ENCODE measurements at places on chromosomes 3 and 15.
A peak's percentile ranks its signal among the peaks of the same experiment; 100 is the strongest.

DNA sequence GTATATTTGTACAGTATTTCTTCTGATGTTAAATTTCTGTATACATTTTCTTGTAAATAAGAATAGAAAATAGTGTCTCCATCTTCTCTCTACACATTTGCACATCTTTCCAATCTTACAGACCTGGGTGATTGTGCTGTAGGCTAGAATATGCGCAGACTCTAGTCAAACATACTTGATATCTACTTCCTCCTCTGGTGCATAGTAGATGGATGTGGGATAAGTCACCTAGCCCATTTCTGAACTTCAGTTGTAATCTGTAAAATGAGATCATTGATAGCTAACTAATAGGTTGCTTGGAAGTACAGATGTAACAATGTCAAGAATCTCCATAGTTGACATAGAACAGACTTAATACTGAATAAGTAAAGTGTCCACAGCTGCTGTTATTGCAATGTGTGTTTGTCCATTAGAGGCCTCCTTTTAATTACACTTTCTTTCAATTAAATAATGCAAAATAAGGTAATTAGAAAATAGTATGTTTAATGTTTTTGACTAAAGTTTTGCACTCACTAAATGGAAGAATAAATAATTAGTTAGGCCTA, 46.7 kb downstream of the ALCAM start:
- no peak for DNase-seq

GRCh38 chr15:35705030-35705883, 159.3 kb upstream of the DPH6 start:
- DNase-seq = no peak

DNA sequence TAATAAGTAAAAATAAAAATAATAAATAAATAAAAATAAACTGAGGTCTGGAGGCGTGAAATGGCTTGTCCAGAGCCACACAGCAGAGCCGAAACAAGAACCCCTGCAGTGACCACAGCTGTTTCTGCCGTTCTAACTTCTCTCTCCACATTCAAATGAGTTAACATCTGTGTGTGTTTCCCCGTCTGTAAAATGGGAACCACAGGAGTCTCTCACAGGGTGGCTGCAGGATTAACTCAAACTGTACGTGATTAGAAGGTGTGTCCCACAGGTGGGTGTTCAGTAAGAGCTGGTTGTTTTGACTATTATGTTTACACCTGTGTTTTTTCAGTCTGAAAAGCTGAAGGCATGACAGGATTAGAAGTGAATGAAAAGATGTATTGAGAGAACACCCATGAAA, 27.0 kb upstream of the MUC4 start:
- no peak for DNase-seq

DNA sequence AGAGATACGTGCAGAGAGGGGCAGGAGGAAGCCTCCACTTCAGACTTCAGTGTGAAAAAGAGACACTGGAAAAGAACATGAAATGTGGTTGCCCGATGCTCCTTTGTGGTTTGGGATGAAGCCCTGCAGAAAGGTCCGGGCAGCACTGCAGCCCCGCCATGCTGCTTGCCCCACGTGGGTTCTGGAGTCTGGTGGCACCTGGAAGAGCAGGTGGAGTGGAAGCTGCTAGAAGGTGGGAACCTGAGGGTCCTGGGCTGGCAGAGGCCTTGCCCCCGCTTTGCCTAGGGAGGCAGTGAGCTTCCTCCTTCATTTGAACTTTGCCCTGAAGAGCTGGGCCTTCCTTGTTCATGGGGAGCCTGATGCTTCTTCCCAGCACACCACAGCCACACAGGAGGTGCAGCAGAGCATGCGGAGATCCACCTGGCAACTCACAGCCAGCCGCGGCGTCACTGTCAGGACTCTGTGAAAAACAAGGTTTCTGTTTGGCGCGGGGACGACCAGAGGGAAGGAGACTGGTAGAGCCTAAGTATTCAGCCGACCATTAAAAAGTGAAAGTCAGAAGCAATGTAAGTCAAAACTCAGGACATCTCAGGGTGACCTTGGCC, 59.0 kb downstream of the APBA2 start:
- DNase-seq = no peak

- no peak for DNase-seq
These were observed 39.1 kb downstream of the CFAP91 start for GRCh38 chr3:119741657-119742590.

- DNase-seq = no peak
These were observed 6.3 kb upstream of the BHLHE40 start for GRCh38 chr3:4972652-4973643.

- no peak for DNase-seq
These were observed 3.5 kb downstream of the SMAD3 start for GRCh38 chr15:67068710-67069400.

- DNase-seq = no peak
These were observed 6.8 kb downstream of the GDPGP1 start for GRCh38 chr15:90240856-90241255.

GRCh38 chr3:54917862-54918261, 10.0 kb downstream of the LRTM1 start:
- no peak for DNase-seq

DNA sequence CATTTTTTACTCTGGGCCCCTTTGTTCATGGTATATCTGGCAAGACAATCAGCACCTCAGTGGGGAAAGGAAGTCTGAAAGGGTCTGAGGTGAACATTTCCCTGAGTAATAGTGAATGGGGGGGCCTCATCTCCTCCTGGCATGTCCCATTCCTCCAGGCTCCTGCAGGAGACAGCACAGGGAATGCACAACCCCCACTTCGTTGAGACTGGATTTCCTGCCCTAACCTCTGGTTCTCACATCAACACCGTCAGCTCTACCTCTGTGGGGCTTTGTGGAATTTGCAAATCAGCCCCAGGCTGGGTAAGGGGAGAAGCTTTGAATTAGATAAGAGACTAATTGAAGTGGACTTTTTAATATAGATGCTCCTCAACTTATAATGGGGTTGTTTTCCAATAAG, 168.3 kb upstream of the TRIM42 start:
- DNase-seq = no peak

DNA sequence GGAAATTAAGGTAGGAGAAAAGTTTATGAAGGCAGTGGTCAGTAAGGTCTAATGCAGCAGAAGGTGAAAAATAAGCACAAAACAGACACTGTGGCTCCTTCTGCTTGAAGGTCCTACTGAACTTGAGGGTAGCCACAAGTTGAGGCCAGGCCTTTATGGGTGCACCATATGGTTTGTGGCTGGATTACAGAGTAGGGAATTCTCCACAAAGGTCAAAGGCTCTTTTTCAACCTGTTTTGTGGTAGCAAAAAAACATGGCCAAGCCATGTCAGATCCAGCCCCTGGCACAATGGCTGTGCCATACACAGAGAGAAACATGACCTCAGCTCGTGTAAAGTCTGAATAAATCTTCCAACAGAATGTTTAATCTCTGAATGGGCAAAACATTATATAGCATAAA, 214.0 kb downstream of the SATB1 start:
- no peak for DNase-seq

- DNase-seq = no peak
These were observed 1.0 kb upstream of the ONECUT1 start for GRCh38 chr15:52790941-52791751.

DNA sequence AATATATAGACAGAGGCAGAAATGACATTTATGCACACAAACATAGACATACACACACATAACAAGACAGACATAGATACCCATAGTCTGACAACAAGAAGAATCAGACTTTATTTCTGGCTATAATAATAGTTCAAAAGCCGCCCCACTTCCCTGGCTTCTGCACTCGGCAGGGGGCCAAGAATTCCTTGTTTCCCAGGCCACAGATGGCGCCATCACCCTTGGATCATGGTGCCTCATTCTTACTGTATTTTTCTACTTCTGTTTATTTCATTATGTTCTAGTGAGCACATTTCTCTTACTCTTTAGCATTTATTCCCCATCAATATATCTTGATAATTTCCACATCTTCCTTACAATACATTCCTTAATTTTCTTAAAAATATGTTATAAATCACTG, 387.5 kb downstream of the NLGN1 start:
- DNase-seq = no peak

GRCh38 chr15:81947548-81947947, 98.3 kb downstream of the MEX3B start:
- DNase-seq = no peak

DNA sequence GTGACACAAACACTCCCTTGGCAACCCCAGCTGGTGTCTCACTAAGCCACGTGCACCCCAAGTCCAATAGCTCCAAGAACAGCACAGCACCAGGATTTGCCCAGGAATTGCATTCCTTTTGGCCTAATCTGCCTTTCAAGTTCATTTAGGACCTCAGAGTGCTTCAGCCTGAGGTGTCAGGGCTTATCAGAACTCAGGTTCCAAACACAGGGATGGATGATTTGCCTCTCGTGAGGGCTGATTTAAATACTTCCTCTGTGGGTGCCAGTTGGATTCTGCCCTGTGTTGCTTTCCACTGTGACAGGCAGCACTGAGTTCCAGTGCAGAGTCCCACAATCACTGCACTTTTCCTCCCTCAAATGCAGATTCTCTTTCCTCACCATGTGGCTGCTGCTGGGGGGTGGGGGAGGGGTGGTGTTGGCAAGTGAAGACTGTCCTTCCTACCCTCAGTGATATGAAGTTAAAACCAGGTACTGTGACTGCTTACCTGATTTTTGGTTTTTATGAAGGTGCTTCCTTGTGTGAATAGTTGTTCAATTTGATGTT, 204.3 kb upstream of the STAC start:
- DNase-seq = no peak

DNA sequence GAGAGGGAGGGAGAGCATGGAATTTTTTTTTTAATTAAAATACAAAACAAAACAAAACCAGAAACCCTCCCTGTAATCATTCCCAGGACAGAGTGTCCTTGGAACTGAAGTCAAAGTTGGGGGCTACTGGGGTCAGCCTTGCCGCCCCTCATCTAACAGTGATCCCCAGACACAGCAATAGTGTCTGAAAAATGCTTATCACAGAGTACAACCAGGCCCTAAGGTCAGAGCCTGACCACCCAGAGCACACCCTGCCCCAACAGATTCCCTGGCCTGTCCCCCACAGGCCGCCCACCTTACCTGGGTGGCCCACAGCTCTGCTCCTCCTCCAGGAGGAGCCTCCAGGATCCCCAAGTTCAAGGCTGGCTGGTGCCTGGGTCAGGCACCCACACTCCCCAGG, 101.6 kb upstream of the LINGO1 start:
- DNase-seq = no peak

DNA sequence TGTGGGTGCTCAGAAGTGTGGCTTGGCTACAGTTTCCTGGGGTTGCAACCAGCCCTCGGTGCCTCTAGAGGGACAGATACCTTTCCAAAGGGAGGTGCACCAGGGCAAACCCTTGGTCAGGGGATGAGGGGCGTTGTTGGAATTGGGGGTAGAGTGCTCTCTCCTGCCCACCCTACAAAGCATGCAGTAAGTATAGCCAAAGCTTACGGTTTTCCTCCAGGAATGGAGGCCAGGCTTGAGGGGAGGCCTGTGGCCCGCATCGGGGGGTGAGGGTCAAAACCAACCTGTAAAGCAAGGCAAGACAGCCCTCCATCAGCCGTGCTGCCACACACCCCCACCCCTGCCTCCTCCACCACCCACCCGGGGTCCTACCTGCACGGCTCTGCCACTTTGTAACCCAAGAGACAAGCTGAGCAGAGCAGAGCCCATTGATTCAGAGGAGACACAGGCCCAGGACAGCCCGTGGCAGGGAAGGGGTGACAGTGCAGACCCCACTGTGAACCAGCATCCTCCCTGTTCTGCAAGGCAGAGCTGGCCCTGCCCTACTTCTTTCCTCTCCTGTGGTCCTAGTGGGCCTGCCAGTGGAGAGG, 41.5 kb downstream of the TLE3 start:
- no peak for DNase-seq

DNA sequence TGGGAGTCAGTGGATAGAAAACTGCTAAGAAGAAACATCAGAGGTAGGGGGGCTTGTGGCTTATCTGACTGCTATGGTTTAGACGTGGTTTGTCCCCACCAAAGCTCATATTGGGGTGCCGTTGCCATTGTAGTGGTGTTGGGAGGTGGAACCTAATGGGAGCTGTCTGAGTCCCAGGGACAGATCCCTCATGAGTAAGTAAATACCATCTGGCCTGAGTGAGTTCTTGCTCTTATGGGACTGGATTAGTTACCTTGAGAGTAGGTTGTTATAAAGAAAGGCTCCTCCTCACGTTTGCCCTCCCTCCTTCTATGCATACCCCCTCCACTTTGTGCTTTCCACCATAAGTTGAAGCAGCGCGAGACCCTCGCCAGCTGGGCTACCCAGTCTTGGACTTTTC, 53.4 kb upstream of the VILL start:
- DNase-seq = no peak

GRCh38 chr3:26343647-26344046, 278.9 kb upstream of the LRRC3B start:
- no peak for DNase-seq

GRCh38 chr3:190718671-190719070, 143.8 kb downstream of the GMNC start:
- no peak for DNase-seq

- DNase-seq = peak; percentile 69
These were observed 27.3 kb downstream of the ATOSA start for GRCh38 chr15:52651868-52652267.

DNA sequence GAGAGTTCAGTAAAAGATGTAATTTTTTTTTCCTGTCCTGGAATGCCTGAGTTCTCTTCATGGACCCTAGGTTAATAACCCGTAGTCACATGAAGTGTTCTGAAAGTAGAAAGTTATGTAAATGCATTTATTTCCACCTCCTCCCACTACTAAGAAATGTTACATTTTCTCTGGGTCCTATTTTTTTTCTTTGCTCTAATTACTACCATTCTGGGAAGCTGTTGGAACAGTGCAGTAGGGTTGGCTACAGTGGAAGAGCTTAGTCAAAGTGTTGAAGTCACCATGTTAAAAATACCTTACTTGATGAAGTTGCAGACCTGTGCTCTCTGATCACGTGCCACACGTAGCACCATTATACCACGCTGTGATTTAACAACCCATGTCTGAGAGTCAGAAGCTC, 153.8 kb upstream of the TSC22D2 start:
- DNase-seq = no peak

DNA sequence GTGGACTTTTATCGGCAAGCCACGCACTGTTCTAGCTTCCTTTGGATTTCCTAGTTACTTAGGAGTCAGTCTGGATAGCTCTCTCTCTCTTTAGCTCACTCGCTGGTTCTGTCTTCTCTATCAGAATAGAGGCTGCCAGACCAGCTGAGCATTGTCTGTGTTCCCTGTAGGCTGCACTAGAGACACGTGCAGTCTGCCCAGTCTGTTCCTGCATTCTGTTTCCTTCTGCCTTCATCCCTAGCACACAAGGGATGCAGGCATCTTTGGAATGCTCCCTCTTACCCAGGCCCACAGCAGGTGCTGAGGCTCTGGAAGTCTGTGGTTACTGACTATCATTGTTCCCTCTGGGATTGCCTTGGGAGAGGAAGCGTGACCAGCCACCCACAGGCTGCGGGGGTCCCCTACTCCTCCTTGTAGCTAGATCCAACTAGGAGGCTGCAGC, 322.8 kb downstream of the ZNF621 start:
- no peak for DNase-seq

- no peak for DNase-seq
These were observed 606.2 kb downstream of the MAGI1 start for GRCh38 chr3:65432388-65433003.

DNA sequence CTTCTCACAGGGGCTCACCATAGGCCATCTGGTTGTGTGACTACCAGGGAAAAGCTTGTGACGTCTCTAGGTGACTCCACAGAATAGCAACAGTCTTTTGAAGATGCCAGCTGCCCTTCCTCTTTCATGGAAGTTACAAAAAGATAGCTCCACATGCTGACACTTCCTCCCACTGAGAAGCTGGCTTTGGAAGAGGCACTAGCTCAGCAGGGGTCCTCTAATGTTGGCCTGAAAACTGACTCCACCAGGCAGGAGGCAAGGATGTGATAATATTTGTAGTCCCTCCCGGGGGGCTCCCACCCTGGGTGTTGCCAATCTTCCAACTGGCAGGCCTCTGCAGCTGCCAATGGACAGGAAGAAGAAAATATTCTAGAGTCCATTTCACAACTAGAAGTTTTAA, 343.5 kb downstream of the NEK10 start:
- no peak for DNase-seq

Data from right renal pelvis (tissue), 4 donors.